Spinal cord (tissue), 10 donors: ENCODE measurements at places on chromosomes 11 and 22.

DNA sequence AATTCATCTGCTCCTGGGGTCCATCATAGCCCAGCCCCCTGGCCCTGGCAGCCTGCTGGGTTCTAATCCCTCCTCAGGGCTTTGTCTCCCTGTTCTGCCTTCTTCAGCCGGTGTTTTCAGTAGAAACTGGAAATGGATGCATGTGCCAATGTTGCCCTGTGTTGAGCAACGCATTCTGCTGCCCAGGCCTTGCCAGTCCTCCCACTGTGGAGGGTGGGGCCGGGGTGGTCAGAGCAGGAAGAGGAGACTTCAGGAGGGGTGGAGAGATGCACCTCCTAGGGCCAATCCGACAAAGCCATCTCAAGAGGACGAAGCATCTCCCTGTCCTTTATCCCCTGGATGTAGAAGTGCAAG lies 27.6 kb upstream of the ZBTB16 start:
- DNase-seq, result no peak

DNA sequence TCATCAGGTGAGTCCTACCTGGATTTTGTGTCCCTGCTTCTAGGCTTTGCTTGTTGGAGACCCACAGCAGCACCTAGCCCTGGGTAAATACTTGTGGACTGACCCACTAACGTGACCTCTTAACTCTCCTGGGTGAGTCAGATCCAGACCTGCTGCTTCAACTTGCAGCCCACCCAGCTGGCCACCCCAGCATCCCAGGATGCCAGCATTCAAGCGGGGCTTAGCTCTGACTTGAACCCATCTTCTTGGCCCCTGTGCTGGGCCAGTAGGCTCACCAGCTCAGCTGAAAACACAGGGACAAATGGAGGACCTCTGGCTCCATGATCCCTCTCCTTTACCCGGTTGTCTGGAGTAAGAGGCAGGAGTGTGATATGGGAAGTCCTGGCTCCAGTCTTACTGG lies 33.5 kb downstream of the PARVG start:
- no peak for DNase-seq

GRCh38 chr22:38148245-38148644 lies 33.4 kb downstream of the PLA2G6 start:
- no peak for DNase-seq

- DNase-seq, result no peak
These were observed 14.5 kb downstream of the SERPINH1 start for GRCh38 chr11:75576499-75576918.

DNA sequence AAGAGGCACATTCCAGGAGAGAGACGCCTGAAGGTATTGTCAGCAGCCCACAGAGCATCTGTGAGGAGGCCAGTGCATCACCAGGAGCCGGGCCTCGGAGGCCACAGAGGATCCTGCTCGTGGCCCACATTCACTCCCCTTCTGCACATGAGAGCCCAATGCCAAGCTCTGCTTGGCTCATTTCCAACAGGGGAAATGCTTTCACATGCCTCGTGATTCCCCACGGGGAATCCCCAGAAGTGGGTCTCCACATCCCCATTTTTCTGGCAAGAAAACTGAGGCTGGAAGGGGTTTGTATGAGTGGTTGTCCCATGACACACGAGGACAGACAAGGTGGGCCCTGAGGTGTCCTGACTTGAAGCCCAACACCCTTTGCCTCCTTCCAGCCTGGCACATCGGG lies 34.4 kb downstream of the TP53I11 start:
- no peak for DNase-seq

- no peak for DNase-seq
These were observed 2.2 kb downstream of the C11orf24 start for GRCh38 chr11:68269414-68270081.

GRCh38 chr11:77557553-77557952 lies 32.2 kb upstream of the AQP11 start:
- DNase-seq, result peak; percentile 45

DNA sequence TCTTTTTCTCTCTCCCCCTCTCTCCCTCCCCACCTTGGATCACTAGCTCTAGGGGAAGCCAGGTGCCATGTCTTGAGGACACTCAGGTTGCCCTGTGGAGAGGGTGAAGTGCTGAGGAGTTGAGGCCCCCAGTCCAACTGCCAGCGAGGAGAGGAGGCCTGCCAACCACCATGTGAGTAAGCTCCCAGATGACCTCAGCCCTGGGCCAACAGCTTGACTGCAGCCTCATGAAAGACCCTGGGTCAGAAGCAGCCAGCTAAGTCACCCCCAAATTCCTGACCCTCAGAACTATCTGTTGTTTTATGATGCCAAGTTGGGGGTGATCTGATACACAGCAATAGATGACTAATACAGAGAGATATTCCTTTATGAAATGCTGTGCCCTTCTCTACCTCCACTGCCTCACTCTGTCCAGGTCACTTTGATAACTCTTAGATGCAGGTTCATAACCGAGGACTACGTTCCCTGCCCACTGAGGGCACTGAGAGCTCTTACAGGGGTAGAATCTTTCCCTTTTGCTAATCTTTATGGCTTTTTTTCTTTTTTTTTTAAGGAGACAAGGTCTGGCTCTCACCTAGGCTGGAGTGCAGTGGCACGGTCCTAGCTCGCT lies 8.0 kb downstream of the ARFGAP3 start:
- DNase-seq, result no peak

GRCh38 chr22:29732883-29733282 lies 13.1 kb downstream of the CABP7 start:
- no peak for DNase-seq

- no peak for DNase-seq
These were observed 53.5 kb downstream of the IGLL5 start for GRCh38 chr22:22940961-22941605.

DNA sequence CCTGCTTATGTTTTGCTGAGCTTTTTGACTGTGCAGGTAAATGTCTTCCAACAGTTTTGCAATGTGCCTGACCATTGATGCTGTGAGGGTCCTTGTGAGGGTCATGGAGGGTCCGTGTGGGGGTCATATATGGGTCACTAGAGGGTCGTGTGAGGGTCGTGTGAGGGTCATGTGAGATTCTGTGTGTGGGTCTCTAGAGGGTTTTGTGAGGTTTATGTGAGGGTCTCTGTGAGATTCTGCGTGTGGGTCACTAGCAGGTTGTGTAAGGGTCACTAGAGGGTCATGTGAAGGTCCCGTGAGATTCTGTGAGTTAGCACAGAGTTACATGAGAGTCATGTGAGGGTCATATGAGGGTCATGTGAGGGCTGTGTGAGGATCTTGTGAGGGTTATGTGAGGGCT lies 263.9 kb upstream of the B3GAT1 start:
- no peak for DNase-seq

GRCh38 chr22:39527481-39527961 lies 5.0 kb downstream of the RPS19BP1 start:
- DNase-seq, result no peak

DNA sequence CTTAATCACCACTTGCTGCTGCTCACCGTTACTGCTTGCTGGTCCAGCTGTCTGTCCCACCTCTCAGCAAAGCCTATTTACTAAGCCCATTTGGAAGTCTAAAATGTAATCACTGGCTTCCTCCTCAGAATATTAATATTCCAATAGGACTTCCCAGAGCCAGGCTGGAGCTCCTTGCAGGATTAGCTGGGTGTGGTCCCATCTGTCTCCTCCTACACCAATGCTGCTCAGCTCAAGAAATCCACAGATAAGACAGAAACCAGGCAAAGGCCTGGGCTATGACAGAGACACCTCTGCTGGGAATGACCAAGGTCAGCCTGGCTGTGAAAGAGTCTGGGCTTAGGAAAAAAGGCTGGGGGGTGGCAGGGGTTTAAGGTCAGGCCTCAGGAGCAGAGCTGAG lies 317.8 kb downstream of the BUD13 start:
- DNase-seq, result peak; percentile 7

DNA sequence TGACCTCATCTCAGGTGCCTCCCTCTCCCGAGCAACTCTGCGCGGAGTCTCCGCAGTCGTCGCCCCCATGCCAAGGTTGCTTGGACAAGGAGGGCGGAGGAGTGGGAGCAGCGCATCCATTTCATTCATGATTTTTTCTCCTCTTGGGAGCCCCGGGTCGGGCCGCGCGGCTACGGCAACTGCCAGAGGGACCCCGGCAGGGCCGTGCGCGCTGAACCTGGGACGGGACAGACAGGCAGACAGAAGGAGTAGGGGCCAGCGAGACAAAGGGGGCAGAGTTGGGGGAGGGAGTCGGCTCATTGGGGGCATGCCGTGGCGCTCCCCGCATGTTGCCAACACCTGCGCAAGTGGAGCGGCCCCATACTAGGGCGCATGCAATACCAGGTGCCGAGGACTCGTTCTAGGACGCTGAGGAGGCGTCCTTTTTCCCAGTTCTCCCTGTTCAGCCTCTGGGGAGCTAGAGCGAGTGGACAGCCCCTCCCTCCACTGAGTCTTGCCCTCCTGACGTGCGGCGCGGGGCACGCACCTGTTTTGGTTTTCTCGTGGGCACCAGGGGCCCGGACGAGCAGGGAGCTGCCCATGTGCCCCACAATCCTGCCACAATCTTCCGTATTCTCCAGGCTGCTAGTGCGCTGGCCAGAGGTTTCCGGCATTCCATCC lies 501 bp upstream of the PTPN5 start:
- DNase-seq, result no peak

DNA sequence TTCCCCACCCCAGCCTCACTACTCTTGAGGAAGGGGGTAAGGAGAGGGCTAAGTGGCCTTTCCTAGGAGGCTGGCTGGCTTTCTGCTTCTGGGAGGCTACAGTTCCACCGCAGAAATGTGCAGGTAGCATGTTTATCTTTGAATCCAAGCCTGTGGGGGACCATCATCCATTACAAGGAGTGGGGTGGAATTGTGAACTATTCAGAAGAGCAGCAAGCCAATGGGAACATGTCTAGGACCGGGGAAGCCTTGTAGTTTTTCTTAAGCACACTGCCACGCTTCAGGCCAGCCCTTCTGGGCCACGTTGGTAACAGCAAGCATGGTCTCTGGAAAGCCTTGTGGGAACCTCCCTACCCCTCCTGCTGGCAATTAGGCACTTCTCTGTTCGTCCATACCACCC lies 100.3 kb downstream of the AMOTL1 start:
- no peak for DNase-seq

DNA sequence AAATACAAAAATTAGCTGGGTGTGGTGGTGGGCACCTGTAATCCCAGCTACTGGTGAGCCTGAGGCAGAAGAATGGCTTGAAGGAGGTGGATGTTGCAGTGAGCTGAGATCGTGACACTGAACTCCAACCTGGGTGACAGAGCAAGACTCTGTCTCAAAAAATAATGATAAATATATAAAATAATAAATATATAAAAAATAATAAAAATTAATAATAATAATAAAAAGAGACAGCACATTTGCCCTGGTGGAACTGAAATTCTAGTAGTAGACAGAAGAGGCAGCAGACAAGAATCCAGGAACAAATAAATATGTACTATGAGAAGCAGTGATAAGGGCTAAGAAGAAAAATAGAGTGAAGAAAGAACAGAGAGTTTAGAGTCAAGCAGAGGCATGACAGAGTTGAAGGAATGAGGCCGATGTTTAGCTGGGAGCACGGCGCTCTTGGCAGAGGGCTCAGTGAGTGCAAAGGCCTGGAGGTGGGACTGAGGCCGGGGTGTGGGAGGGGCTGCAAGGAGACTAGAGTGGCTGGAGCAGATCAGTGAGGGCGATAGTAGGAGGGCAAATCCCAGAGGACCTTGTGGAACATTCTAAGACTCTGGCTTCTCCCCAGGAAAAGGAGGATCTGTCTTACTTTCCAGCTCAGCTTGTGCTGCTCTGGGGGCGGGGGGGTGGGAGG lies 410.3 kb downstream of the MN1 start:
- no peak for DNase-seq

DNA sequence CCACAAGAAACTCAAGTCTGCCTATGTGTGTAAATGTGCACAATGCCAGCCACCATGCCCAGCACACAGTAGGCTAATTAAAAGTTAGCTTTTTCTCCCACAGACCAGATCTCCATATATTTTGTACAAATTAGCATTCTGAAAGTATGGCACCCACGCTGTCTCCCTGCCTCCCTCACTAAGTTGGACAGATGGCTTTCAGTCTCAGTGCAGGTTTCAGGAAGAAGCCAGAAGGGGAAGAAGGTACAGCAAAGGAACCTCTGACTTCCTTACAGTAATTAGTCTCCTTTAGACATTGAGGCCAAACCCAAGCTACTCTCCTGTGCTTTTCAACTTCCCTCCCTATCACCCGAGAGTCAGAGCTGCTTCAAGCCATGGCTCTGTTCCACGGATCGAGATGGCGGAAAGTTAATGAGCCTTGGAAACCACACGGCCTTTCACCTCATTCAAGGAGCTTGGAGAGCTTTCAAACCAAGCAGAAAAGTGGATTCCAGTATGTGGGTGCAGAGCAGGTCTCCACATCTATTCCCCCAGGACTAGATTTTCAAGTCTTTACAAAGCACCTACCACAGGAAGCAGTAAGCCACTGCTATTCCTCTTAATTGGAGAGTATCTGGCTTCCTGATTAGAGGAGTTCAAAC lies 221.1 kb upstream of the NARS2 start:
- no peak for DNase-seq

GRCh38 chr11:111399187-111400031 lies 20.3 kb upstream of the POU2AF1 start:
- DNase-seq, result no peak

DNA sequence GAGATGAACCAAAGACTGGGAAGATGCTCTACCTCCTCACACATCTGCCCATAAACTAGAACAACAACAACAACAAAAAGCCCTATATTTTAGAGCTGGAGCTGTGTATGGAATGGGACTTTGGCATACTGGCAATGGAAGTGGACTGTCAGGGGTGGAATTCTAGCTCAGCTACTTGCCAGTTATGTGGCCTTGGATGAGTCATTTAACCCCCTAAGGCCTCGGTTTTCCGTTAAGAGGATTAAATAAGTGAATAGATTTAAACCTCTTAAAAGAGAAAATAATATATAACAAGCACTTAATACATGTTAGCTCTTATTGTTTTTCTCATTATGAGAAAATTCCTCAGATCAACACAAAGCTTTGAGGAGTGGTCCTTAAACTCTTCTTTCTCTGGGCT lies 195.0 kb downstream of the KIF18A start:
- DNase-seq, result no peak

GRCh38 chr11:133901316-133901715 lies 55.5 kb downstream of the IGSF9B start:
- no peak for DNase-seq

DNA sequence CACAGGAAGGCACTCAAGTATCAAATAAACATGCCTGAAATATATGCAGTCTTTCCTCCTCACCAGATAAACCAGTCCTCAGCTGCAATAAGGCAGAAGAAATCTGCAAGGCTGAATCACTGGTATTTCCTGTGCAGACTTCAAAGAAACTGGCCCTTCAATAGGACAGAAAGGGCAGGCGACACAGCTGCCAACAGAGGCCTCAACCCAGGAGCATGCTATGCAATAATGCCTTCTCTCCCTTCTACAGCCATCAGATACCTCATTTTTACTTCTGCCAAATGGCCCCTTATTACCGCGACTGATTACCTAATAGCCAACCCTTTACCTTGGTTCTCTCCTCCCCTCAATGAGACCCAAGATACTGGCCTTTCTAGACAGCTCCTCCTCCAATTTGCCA lies 8.0 kb downstream of the NUMA1 start:
- no peak for DNase-seq

DNA sequence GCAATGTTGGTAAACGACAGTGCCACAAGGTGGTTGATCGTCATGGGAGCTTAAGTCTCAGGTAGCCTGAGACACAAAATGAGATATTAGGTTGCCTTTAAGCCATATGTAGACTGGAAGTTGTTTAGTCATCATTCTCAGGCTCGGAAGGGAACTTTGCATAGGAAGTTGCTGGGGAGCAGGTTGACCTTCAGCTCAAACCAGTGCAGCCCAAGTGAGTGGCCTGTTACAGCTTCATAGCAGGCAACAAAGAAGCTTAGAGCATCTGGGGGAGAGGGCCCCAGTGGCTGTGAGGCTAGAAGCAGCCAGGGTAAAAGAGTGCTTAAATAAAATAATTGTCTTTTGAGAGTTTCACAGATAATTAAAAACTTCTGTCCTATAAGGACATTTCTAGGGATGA lies 404.0 kb downstream of the GUCY1A2 start:
- DNase-seq, result no peak
